ENCODE measurements at places on chromosomes 16 and 17.

DNA sequence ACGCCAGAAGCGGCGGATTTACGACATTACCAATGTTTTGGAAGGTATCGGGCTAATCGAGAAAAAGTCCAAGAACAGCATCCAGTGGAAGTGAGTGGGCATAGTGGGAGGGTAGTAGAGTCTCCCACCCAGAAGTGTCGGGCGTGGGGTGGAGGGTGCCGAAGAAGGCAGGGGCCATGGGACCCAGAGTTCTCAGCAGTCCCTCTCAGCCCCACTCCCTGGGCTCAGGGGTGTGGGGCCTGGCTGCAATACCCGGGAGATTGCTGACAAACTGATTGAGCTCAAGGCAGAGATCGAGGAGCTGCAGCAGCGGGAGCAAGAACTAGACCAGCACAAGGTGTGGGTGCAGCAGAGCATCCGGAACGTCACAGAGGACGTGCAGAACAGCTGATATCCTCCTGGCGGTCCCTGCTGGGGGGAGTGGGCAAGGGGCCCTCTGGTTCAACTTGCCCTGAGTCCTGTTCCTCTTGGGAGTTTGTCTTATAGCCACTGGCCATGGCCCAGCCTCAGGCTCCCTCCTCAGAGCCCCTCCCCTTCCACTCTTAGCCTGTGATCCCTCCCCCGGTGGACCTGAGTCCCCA, 916 bp downstream of the E2F4 start:
- no peak for DNase-seq

GRCh38 chr16:85675251-85675874, 13.4 kb downstream of the GINS2 start:
- DNase-seq, result no peak

GRCh38 chr16:17469741-17470181, 999 bp downstream of the XYLT1 start:
- DNase-seq, result no peak

DNA sequence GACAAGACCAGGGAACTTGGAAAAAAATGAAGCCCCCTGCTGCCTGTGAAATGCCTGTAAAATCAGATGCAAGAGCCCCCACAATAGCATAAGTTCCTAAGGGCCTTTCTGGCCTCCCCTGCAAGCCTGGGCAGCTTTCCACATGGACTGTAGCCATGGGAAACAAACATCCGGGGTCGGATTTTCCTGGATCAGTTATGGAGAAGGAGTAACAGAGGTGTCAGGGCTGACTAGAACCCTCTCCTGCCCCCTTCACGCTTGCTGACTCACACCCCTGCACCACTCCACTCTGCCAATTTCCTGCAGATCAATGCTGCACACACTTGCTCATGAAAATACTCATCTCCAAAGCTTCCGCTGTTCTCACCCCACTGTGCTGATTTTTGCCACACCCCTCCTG, 258.6 kb downstream of the CBLN1 start:
- no peak for DNase-seq

GRCh38 chr16:47568351-47568750, 107.2 kb downstream of the PHKB start:
- no peak for DNase-seq

GRCh38 chr16:31452631-31453106, 6.6 kb upstream of the ARMC5 start:
- no peak for DNase-seq

- DNase-seq, result no peak
Observed at GRCh38 chr16:49659356-49659755, 196.6 kb downstream of the ZNF423 start.

DNA sequence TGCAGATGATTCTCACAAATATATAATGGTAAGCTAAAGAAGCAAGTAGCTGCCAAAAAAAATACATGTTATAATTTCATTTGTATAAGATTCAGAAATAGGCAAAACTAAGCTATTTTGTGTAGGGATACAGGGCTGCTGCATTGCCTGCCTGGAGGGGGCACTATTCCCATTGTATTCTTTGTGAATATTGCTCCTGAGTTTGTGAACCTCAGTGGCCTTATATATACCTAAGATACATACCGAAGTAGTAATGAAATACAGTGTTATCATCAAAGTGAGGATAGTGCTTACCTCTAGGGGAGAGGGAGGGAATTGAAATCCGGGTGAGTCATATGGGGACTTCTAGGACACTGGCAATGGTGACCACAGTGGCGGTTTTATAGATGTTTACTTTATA, 53.5 kb downstream of the C17orf58 start:
- DNase-seq, result no peak

- DNase-seq, result peak; percentile 37
Observed at GRCh38 chr17:73155410-73156165, 9.2 kb upstream of the SSTR2 start.
